ENCODE measurements at places on chromosomes 11 and 22.

DNA sequence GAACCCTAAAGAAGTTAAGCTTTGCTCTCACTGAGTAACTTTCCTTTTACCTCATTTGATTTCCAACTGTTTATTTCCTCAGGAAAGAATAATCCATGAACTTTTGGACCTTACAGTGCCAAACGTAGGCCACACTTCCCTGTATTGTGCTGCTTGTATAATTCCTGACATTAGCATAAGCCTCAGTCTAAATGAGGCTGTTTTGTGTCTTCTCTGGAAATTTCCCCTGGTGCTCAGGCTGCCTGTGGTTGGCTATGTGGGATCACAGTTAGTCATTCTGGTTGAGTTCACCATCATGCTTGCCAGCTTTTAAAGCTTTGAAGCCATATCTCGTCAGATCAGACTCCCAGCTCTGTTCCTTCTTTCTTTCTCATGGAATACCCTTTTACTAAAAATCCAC, 107.0 kb downstream of the FAM76B start:
- no peak for DNase-seq

GRCh38 chr11:114059278-114059983, at the start of gene ZBTB16:
ZBTB16 (plus strand) TSS chr11:114059711; CDS start chr11:114063301, 3,590 bp downstream.
- DNase-seq: no peak

GRCh38 chr11:117914991-117915618, 14.1 kb downstream of the TMPRSS13 start:
- DNase-seq: no peak

GRCh38 chr22:26851125-26851524, 193.7 kb downstream of the MIAT start:
- no peak for DNase-seq

DNA sequence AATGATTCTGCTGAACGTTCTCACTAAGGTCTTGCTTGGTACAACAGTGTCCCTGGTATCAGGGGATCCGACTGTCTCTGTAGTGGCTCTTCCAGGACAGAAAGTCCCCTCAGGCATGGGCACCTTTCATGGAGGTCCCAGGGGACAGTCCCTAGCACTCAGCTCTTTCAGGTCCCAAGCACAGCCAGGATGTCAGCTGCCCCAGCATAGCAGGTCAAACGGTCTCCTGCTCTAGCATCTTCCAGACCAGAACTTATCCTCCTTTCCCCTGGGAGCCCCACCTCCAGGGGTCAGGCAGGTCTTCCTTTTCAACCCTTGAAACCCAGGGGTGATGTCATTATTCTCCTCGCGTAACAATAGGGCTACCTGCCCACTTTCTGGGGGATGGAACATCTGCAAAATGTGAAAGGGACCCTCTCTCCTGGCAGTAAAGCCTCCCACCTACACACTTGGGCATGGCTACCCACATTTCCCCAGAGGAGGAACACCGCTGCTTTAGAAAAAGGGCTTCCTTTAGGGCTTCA, 24.7 kb upstream of the CRYBB3 start:
- DNase-seq: no peak
